ENCODE measurements at places on chromosomes 2 and 18. TPM values are rescaled to one million over a fixed set of nuclear protein-coding genes. Genes with fewer than 3 reads are reported as not detected.

The MCEE gene
- 18.7 TPM for total RNA-seq

The MARCHF4 gene
- 0.54 TPM for total RNA-seq

DNA sequence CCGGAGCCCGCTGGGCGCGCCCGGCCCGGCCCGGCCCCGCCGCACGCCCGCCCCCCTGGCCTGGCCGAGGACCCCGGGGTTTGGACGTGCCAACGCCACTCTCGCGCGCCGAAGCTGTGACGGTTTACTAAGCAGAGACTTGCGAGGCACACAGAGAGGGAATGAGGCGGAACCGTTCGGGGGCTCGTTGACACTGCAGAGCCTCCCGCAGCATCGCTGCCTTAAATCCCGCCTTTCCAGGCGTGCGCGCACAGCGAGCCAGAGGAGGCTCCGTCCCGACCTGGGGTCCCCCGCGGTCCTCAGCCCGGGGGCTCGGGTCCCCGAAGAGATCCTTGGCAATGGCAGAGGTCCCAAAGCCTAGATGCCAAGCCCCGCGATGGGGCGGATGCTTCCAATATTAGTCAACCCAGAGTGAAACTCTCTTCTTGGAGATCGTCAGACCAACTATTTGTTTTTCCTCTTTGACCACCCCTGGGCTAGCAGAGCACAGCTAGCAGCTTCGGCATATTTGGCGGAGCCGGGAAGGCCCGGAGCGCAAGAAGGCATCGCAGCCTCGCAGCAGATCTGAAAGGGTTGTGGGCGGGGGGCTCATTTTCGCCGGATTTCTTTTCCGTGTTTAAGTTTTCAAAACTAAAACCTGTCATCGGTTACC lies at the start of gene ZNF385B:
Gene ZNF385B (minus strand): TSS at position 197 of the 652 bp plus-strand sequence.
- H3K27me3 ChIP-seq = peaks cover 60% of the 10 kb centered on the region
- peaks cover 17% of the 10 kb centered on the region for H3K4me1 ChIP-seq

The MROH2A gene
- total RNA-seq = 0.33 TPM

Measured in Calu3 (cell line).